ENCODE measurements at places on chromosomes 5 and 9.

GRCh38 chr9:118643118-118643517, 726.1 kb downstream of the BRINP1 start:
- DNase-seq = peak; percentile 97

DNA sequence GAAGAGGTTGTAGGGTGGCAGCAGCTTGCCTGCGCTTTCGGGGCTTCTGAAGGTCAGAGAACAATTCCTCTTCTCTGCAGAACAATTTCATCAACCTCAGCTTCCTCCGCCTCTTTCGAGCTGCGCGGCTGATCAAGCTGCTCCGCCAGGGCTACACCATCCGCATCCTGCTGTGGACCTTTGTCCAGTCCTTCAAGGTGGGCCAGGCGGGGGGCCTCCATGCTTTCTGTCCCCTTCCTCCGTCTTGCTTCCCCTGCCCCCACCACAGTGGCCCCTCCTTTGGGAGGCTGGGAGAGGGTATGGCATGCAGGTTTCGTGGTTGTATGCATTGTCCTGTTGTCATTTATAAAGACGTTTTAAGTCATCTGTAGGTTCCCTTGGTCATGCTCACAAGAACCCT, 195.8 kb downstream of the CACNA1B start:
- DNase-seq = no peak

DNA sequence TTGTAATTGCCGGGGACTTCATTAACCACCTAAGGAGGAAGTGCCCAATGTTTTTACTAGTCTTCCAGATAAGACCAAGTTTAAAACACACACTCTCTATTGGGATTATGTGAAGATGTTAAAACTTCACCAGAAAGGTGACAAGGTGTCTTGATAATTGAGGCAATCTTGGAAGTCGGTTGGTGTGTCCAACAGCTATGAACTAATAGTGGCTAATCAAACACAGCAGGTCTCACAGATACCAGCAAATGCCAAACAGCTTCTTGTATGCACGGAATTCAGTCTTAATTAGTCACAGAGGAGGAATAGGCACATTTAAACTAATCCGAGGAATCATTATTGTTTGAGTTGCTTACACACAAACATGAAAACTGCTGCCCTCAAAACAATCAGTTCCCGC, 214.5 kb downstream of the SEC61B start:
- DNase-seq = no peak

GRCh38 chr5:114055318-114056184, 306.3 kb upstream of the KCNN2 start:
- no peak for DNase-seq

DNA sequence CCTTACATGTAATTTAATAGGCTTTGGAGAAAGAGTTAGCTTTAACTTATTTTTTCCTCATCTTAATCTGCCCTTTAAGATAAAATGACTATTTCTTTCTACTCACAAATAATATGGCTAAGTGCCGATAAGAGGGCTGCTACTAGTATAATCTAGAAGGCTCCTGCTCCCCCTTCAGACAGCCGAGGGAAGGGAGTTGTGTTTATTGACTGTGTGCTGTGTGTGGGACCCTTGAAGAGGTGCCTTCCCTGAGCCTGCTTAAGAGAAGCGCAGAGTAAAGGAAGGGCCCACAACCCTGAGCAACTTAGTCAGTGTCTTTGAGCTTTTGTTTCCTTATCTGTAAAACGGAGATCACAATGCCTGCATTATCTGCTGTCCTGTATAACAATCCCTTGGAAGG, 28.1 kb upstream of the CKMT2 start:
- DNase-seq = no peak

- DNase-seq = peak; percentile 39
These were observed 249.1 kb downstream of the DIRAS2 start for GRCh38 chr9:90393365-90394152.

GRCh38 chr5:124199893-124200292, 546.5 kb downstream of the ZNF608 start:
- no peak for DNase-seq

- DNase-seq = no peak
These were observed 186.5 kb downstream of the EFNA5 start for GRCh38 chr5:107484281-107484680.

DNA sequence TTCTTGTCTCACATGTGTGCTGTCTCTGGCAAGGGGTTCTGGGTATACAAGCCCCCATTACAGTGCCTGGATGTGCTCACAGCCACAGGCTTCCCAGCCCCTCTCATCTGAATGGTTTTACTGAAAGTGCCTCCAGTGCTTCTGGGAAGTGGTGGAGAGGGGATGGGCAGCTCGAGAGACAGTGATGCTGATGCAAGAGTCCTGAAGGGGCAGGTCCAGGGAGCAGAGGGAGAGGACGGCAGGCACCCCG, 93.5 kb downstream of the PHF2 start:
- DNase-seq = no peak

DNA sequence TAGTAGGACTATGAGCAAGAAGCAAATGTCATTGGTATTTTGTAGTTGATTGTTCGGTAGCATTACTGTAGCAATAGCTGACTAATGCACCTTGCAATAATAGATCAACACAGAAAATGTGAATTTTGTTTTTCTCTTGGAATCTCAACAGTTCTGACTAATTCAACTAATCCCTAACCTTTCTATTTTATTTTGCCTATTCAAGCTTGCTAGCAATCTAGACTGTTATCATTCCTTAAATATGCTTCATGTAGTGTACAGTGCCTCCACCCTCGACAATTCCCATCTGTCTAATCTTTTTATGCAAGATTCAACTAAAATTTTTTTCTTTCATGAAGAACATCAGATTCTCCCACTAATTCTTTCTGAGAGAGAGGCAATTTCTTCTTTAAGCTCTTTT, 570.6 kb downstream of the PDE4D start:
- no peak for DNase-seq

- no peak for DNase-seq
These were observed 31.2 kb downstream of the KCNMB1 start for GRCh38 chr5:170357955-170358444.

DNA sequence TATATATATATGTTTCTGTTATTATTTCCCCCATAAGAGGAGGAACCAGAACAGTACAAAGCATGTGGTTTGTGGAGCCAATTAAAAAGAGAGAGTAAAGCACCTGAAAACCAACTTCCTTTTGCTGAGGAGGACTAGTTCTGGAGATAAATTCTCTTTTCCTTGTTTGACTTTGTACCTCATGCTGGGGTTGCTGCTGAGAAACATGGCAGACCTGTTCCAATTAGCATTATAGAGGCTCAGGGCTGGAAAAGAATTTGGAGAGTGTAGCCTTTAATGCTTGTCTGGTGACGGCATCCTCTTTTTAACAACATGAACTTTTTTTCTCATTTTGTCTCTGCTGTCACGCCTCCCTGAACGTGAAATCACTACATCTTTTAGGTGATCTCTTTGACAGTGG, 32.8 kb upstream of the NMUR2 start:
- DNase-seq = no peak

- DNase-seq = no peak
These were observed 86.6 kb downstream of the LHFPL2 start for GRCh38 chr5:78562001-78562400.

GRCh38 chr9:129910628-129911567, 75.6 kb downstream of the USP20 start:
- peak; percentile 98 for DNase-seq

DNA sequence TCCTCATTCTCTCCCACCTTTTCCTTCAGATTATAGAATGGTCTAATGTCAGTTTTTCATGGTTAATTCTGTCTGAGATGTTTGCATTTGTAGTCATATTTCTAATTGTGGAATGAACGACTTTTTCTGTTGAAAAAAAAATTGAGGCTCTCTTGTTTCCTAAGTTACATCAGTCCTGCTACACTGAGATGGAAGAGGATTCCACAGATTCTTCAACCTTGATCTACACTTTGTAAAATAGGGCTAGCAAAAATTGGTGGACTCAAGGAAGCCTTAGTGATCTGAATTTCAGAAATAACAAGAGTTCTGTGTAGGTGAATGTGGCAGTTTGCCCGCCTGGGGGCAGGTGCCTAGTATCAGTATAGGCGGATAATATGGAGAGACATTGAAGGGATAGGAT, 51.9 kb downstream of the ERBIN start:
- no peak for DNase-seq

DNA sequence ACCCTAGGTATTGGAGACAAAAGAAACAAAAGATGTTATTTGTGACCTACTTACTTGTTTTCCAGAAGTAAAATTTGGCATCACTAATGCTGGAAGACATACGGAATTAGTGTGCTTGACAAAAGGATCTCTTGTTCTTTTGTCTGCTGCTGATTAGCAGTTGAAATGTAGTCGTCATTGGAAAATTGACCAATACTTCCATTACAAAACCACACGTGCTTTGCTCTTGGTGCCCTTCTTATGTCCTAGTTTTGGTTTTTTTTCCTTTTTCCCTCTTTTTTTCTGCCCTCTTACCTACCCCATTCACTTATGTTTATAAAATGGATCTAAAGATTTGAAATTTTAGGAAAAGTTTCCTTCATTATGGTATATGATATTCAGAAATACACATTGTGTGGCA, 197.4 kb downstream of the FER start:
- DNase-seq = no peak

- DNase-seq = no peak
These were observed 201.9 kb downstream of the HSPA4 start for GRCh38 chr5:133253671-133254070.
